Anterior cingulate cortex (tissue), 58 donors: ENCODE measurements at places on chromosomes 6 and 20.

- no peak for DNase-seq
Measured at GRCh38 chr20:25286917-25287316, 39.0 kb downstream of the PYGB start.

DNA sequence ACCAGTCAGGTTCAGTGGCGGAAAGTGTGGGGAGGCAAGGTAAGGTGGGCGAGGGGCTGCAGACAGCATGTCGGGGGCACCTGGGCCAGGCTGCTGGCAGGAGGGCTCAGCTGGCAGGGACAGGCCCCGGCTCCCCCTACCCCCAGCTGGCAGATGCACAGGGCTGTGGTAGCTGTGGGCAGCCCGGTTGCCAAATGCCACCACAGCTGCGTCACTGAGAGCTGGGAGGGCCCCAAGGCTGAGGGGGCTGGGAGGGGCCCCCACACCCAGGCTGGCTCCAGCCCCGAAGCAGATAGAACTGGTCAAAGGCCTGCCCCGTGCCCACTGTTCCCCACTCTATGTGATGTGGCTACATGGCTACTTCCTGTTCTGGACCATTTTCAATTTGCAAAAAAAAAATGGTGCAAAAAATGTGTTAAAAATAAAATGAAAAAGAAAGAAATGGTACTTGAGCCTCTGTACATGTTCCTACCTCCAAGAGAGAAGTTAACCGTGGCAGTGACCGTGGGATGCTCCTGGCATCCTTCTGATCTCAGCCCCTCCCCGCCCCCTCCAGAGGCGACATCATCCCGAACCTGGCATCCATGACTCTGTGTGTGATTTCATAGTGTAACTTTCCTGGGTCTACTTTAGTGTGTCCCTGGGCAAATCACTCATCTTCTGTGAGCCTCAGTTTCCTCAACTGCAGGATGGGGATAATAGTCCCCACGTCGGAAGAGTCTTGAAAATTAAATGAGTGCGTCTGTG lies 64.4 kb downstream of the UBE2V1 start:
- DNase-seq: peak; percentile 10

GRCh38 chr6:16508959-16509358 lies 252.3 kb downstream of the ATXN1 start:
- DNase-seq: no peak

DNA sequence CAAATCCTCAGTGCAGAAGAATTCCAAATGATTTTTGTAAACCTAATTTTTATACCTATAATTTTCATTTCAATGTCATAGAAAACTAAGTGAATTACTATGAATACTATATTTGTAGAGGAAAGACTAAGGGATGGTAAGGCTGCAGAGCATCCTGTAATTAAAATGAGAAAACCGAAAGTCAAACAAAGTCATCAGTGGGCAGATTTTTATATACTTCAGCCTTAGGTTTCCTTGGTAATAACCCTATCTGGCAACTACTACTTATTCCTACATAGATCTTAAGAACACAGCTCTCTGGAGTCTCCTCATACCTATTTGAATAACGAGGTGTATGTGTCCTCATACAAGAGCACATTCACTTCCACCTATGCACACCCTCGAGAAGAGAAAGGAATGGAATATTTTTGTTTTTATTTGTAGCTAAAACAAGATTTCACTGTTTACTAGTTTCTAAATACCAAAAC lies 117.9 kb upstream of the SGK1 start:
- DNase-seq: no peak

- no peak for DNase-seq
Measured at GRCh38 chr6:14716499-14717146, 529.2 kb upstream of the JARID2 start.

DNA sequence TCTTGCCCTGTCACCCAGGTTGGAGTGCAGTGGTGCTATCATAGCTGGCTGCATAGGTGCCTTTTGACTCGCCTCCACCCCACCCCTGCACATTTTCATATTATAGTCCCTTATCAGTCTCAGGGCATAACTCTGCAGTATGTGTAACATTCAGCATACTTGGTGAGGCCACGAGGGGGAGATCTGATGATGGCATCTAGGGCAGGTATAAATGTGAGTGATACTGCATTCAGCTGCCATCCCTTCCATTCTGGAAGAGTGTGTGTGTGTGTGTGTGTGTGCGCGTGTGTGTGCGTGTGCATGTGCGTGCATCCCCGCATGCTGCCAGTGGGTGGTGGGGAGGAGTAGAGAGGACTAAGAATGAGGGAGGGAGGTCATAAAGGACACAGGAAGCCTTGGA lies 81.4 kb downstream of the JARID2 start:
- DNase-seq: no peak

GRCh38 chr6:90514496-90514895 lies 72.4 kb downstream of the MAP3K7 start:
- DNase-seq: no peak

- DNase-seq: no peak
Measured at GRCh38 chr6:154399097-154399496, 42.5 kb upstream of the IPCEF1 start.

DNA sequence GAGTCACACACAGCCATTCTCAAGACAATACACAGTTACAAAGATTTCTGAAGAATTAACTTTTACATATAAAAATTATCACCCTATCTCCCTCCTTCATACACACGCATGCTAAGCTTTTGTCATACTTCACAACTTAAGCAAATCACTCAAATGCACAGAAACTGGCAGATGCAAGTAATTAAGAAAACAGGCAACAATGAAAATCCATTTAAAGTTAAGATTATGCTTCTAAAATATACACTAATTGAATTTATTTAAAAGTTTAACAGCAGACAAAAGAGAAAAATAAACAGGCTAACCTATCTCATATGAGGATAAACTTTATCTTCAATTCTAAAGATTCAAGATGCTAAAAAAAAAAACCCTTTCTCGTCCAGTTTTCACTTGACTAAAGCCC lies 68.4 kb downstream of the DST start:
- DNase-seq: no peak

GRCh38 chr6:157519255-157520116 lies 138.5 kb downstream of the ZDHHC14 start:
- DNase-seq: no peak

GRCh38 chr6:41371461-41371991 lies 36.1 kb downstream of the NCR2 start:
- DNase-seq: no peak

DNA sequence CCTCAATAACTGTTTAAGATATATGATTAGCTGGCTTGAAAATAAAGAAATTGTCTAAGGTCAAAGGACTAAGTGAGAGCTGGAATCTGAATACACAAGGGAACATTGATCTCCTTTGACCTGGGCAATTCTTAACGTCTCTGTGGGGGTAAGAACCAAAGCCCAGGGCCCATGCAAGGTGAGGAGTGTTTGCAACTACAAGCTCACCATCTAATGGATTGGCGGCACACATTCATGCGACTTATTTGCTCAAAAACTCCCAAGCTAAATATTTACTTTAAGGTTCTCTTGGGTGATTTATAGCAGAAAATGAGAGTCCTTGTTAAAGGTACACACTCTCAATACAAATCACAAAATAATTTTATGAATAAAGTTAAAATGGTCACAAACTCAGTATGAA lies 392.0 kb upstream of the FLRT3 start:
- no peak for DNase-seq

DNA sequence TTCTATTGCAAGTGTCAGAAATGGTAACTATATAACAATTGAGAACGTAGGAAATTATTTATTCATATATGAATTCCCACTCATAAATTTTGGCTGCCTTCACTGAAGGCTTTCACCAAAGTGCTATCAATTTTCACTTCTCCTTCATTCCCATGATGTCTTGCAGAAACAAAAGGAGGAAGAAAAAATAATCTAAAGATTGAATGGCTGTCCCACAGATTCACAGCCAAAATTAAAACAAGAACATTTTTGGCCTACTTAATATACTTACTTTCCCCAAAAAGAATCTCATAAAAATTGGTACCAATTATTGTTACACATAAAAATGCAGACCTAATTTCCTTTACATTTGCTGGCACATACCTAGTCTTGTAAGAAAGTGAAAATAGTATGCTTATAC lies 616.1 kb downstream of the CD109 start:
- DNase-seq: no peak

DNA sequence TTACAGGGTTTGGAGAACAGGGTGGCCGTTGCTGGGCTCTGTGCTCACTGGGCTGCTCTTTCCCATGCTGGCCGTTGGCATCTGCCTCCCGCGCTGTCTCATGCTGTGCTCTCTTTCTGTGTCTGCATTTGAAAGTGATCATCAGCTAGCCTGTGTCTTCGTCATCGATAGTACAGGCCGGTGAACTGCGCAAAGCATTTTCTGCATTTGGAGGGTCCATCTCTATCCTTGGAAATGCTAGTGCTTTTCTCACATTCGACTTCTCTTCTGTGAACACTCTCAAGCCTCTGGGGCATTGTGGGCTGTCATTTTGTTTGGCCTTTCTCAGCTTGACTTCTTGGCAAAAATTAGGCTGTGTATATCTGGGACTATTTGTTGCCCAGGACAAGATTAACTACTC lies 6.8 kb upstream of the SNHG17 start:
- no peak for DNase-seq

GRCh38 chr6:170313716-170314295 lies 7.2 kb downstream of the FAM120B start:
- no peak for DNase-seq

DNA sequence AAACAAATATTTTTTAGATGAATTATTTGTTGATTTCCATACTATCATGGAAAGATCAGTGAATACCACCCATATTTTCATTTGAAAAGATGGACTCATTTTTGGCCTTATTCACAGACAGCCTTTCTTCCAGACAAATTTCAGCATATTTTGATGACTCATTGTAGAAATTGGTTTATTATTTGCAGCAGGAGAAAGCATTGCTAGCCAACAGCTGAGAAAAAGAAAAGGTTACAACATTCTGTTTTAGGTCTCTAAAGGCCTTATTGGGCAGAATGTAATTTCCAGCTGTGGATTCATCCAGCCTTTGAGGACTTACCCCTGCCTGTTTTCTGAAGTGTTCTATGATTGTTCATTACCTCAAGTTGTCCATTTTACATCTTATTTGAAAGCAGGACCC lies 201.9 kb downstream of the PLCB4 start:
- no peak for DNase-seq

DNA sequence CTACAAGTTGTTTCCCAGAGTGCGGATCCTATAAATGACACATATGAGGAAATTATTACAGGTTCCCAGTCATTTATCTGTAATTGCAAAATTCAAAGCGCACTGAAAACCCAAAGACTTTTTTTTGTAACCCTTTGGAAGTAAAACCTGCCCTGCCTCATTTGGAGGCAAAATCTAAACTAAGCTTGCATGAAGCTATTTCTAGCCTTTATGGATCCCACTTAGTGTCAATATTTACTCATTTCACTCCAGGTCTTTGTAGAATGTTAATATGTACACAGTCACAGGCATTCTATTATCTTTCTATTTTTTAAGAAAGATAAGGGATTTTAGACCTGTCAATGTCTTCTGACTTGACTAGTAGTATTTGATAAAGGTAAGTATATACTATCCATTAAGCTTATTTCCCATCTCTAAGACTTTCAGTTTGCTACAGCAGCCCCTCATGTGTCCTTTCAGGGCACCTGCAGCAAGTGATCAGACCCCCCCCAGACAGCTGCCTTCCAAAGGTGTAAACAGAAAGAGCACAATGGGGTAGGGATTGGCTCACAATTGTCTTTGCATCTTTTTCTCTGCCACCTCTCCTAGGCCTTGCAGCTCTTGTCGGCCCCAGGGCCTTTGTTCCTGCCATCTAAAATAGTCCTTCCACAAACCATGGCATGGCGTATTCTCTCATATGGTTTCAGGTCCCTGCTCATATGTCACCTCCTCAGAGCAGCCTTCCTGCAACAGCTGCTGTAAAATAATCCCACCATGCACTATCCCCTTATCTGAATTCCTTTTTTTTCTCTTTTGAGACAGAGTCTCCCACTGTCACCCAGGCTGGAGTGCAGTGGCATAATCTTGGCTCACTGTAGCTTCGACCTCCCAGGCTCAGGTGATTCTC lies 1.3 kb upstream of the REPS1 start:
- DNase-seq: no peak

DNA sequence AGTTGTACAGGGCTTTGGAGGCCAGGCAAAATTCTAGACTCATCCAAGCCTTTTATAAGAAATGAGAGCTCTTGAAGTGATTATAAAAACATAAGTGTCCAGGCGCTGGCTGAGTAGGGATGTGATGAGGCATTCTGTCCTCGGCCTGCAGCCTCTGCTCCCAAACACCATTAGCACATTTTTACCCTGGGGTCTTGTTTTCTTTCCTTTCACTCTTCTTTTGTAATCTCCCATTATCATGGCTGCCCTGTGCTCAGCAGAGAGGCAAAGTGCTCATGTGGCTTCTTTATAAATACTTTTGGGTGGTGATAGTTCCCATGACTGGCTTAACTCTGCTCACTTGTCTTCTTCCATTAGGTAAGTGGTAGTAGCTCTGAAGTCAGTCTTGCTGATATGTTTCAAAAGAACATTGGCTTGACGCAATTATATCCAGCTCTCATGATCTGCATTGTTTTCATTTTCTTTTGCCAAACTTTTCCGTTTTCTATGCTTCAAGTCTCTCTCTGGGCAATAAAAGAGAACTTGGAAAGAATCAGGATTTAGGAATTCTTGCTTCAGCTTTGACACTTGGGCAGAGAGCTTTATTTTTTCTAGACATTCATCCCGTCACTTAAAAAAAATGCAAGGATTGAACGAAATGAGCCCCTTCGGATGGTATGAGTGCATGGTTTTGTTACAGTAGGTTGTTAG lies 61.1 kb downstream of the CAP2 start:
- DNase-seq: no peak

DNA sequence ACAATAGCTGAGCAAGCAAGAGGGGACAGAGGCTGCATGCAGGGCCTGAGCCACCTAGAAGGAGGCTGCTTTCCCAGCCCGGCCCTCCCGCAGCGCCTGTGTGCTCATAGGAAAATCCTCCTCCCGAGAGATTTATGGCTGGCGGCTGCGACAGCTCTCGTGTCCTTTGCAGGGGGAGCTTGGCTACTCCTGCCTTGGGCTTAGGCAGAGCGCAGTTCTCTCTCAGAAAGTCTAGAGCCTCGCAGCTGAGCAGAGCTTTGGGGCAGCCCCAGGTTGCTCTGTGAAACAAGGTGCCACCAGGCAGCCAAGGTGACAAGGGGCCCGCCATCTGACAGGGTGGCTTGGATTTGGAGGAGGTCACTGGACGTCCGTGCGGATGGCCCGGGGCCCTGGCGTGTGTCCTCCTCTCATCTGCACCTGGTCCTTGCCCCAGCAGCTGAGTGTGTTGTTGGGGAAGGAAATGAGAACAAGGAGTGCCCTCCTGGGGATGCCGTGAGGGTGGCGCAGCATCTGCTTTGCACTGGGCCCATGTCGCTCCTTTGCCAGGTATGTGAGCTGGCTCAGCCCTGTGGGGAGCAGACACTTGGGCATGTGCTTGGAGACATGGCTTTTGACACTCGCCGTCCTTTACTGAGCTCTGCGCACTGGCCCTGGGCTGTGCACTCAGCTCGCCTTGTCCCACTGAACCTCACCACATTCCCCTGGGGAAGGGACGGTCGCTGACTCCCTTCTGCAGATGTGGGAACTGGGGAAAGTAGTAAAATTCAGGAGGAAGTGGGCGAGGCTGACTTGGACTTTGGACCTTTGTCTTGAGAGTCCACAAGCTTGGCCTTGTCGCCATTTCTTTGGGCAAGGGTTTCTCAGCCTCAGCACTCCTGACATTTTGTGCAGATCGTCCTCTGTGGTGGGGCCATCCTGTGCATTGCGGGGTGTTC lies 41.9 kb downstream of the EDN3 start:
- no peak for DNase-seq
